Activated CD4-positive, alpha-beta T cell treated with anti-CD3 and anti-CD28 coated beads, Interleukin-2, amount 50 U/mL, for 16 hours (primary cell): ENCODE measurements at places on chromosomes 6 and 20.

- DNase-seq = no peak
Measured at GRCh38 chr6:80226151-80226550, 119.7 kb downstream of the BCKDHB start.

DNA sequence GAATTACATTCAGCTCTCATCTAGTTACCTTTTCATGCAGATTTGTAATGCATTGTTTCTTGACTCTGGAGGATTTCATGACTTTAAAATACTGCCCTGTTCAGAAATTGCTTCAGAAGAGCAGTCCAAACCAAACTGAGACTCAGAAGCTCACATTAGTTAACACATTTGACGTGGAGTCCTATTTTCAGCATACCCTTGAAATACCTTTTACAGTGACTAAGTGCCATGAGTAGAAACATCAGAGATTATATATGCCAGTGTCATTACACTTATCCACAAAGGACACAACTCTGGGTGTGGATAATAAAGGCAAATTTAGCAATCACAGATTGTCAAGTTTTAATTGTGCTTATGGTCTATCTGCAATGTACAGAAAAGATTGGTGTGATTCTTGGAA lies 459.6 kb downstream of the FRK start:
- no peak for DNase-seq

DNA sequence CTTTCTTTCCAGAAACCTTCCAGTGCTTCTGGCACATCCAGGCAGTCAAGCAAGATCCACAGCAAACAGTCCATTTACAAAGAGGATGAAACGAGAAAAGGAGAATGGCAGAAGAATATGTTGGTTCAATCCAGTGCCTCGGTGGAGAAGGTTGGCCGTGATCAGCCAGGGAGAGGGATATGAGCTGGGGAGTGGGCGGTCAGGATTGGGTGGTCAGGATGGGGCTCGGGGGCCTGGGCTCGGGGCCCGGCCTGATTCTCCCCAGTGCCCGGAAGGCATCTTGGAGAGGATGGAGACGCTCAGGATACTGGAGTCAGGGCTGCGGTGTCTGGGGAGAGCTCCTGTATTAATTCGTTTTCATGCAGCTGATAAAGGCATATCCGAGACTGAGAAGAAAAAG lies 61.3 kb downstream of the EFCAB8 start:
- DNase-seq = no peak

GRCh38 chr6:44646355-44646754 lies 258.8 kb downstream of the CDC5L start:
- DNase-seq = no peak

- DNase-seq = no peak
Measured at GRCh38 chr6:148878683-148879082, 131.9 kb downstream of the UST start.

GRCh38 chr20:46364670-46365486 lies 41.5 kb downstream of the ELMO2 start:
- no peak for DNase-seq

GRCh38 chr6:137623293-137623692 lies 129.1 kb upstream of the OLIG3 start:
- no peak for DNase-seq

GRCh38 chr6:161257793-161258457 lies 15.9 kb downstream of the AGPAT4 start:
- no peak for DNase-seq

DNA sequence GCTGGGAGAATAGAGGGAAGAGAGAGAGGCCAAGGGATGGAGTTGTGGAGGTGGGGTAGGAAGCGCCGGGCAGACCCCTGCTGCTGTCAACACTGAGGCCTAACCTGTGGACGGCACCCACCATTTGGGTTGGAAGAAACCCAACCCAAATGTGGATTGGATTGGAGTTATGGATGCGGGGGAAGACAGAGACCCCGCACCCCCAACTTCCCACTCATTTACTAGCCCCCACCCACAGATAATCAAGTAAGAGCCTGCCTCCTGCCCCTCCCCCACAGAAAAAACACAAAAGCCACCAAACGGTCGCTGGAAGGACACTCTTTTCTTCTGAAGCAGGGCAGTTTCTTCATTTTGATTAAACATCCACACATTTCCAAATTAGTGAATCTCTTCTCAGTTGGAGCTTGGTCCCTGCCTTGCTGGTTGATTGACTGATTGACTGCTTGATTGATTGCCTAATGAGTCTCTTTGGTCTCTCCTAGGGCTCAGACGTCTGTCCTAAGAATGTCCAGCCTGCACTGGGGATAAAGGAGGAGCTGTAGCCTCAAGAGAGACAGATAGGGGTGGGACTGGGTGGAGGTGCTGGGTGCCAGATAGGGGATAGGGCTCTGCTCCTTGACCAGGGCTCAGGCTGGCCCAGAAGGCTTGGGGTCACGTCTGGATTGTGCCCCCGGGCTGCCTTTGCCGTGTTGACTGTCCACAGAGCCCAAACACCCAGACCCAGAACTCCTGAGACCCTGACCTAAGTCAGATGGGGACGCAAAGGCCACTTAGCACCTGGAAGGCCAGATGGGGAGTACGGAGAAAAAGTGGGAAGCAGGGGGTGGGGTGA lies 74.9 kb upstream of the FOXP4 start:
- DNase-seq = no peak

GRCh38 chr6:34549804-34550202 lies 6.3 kb downstream of the SPDEF start:
- no peak for DNase-seq

GRCh38 chr6:43310624-43311023 lies 2.0 kb upstream of the CRIP3 start:
- DNase-seq = no peak

- no peak for DNase-seq
Measured at GRCh38 chr20:15795305-15796019, 777.8 kb downstream of the KIF16B start.

GRCh38 chr6:38348371-38348770 lies 291.4 kb downstream of the BTBD9 start:
- DNase-seq = no peak

DNA sequence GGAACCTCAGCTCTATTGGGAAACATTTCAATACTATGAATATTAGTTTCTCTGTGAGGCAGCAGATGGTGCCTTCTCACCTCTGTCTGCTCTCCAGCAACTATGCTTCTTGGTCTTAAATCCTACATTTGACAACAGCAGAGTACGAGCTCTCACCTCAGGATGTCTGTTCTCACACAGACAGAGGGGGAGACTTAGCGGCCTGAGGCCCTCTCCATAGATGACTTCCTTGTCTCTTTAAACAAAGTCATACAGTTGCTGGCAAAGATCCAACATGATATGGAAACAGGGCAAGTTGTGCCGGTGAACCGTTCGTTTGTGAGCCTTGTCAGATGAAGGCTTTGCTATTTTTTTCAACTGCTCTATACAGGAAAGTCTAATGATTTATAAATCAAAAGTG lies 43.7 kb upstream of the GABRR1 start:
- DNase-seq = no peak

- DNase-seq = no peak
Measured at GRCh38 chr20:22408521-22409402, 175.6 kb downstream of the FOXA2 start.

GRCh38 chr6:25934735-25935313 lies 4.3 kb upstream of the SLC17A2 start:
- DNase-seq = no peak
